SIG-M5 (cell line): ENCODE measurements at places on chromosomes 12 and 14.

DNA sequence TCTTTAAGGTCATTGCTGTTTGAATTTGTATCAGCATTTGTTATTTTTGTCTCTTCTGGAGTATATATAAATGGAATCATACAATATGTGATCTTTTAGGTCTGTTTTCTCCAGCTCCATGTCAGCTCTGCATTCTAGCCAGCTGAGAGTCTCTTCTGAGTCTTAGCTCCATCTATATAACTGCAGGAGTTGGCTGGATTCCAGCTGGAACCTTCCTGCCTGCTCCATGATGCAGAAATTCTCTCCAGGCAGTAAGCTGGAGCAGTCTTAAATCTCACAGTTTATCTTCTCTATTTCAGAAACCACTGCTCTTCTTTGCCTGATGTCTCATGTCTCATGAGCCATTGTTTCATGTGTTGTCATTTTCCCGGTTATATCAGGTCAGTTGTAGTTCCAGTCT lies 827.6 kb downstream of the NRXN3 start:
- no peak for DNase-seq

DNA sequence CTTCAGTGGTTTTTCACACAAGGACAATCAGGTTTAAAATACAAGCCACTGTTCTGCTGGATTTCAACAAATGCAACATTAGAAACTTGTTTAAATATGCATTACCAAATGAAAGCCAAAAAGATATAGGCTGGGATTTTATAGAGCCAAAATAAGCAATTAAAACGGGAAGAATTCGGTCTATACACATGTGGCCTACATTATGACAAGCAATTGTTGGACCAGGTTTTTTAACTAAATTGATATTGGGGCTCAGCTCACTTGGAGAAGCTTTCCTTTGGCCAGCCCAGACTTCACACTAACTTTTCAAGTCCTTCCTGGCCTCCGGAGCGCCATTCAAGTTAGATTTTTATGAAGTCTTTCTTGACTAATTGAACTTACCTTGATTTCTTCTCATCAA lies 16.9 kb upstream of the PDE3A start:
- DNase-seq = no peak

GRCh38 chr12:14893506-14894250 lies 8.0 kb upstream of the MGP start:
- DNase-seq = no peak

- no peak for DNase-seq
Observed at GRCh38 chr14:90034156-90034555, 27.6 kb upstream of the KCNK13 start.

DNA sequence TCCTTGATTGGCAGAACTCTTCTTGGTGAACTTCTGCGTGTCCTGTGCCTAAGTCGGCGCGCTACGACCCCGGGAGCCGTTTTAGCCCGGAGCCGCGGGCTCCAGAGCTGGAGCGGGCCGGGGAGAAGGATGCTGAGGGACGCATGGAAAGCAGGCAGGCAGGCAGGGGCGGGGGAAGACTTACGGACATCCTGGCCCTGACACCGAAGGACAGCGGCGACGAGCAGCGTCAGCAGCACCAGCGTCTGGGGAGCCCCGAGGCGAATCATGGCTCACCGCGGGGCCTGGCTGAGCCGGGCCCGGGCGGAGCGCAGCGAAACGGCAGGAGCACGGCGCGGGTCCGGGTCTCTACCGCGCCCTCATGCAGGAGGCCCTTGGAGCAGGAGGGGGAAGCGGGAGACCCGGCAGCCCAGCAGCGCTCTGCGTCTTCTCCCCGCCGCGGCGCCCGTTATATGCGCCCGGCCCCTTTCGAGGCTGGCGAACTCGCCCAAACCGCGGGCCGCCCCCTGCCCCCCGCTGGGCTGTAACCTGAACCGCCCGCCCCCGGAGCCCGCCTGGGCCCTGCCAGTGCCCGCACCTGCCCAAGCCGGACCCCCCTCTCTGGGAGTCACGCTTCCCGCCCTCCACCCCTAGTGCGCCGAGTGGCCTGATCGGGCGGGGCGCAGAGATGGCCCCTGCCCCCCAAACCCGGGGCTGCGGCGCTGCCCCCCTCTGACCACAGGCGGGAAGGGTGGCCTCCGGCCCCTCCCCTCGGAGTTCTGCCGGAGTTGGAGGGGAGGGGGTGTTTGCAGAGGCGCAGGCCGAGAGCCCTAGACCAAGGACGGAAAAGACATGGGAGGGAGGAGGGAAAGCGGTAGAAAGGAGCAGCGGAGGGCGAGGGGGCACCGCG lies at the start of gene COL2A1:
TSS of gene COL2A1 (minus strand) at position 424 of the 889 bp plus-strand sequence. CDS start at position 269, 155 bp downstream.
- DNase-seq = no peak

DNA sequence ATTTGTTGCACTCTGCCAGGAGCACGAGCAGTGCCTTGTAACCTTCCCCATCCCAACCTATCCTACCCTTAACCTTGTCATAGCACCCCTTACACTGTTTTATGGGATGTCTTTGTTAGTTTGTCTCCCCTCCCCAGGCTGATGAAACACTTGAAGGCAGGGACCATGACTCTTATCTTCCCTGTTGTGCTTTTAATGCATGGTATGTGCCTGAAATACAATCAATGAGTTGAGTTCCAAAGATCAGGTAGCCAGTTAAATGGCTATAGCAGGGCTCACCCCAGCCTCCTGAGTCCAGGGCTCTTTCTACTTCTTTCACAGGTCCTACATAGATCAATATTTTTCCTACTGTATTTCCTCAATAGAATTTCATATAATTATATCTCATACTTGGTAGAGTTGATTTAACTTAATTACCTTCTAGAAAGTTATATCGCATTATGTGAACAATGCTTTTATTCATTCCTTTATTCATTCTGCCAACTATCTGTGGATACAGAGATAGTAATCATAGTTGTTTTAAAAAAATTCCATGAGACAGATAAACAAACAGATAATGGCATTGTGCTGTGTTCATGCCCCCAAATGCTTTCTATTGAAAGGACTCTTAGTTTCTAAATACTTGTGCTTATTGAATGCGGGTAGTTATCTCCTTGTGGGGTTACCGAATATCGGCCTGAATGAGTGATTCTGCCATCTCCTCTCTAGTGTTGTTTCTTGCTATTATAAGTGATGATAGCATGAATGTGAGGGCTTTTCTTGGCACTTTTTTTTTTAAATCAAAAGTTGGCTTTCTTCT lies 347.4 kb downstream of the NPAS3 start:
- DNase-seq = no peak

DNA sequence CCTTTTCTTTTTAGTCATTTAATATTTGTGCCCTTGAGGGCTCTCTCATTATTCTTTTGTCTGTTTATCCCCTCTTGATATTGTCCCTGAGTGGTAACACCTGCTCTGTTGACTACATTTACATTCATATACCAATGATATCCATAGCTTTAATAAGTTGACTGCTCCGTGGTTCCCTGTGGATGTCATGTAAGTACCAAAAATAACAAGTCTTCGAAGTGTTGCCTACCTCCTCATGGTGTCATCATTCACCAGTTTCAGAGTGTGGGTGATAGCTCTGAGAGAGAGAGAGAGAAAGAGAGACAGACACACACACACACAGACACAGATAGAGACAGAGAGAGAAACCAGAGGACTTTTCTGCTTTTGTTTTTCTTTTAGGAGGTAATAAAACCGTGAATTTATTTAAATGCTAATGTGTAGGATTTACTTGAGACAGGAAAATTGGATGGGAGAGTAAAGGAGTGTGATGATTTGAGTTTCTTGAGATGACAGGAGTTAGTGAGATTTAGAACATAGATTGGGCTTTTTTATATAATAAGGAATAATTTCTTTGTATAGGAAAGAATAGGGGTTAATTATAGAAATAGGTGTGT lies 52.2 kb downstream of the PAPOLA start:
- DNase-seq = no peak

GRCh38 chr12:93318720-93319522 lies 58.8 kb upstream of the NUDT4 start:
- DNase-seq = no peak

DNA sequence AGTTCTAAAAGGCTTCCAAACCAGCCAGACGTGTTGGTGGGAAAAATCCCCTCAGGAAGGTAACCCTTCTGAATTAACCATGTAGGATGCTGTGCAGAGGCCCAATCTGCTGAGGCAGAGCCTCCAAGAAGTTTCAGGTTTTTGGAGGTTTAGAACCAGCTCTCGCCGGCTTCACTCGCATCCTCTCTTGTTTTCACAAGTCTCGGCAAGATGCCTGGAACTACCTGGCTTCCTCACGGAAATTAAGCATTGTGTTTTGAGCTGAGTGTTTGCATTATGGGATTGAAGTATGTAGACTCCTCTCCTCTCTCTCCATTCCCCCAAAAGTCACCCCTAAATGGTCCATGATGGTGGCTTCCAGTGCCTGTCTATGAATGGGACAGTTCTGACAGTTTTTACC lies 20.6 kb downstream of the LTBP2 start:
- no peak for DNase-seq

- DNase-seq = no peak
Observed at GRCh38 chr12:49028666-49029275, 10.2 kb upstream of the PRKAG1 start.

DNA sequence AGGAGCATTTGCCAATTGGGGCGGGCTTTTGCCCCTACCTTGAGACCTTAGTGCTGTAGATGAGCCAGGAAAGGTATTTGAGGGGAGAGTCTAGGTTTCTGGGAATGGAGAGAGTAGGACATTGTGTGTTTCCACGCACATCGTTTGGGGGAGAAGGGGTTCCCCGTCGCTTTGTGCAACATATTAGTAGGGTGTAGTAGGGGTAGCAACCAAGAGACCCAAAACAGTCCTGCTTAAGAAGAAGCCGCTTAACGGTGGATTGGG lies 694 bp upstream of the PTGES3 start:
- DNase-seq = no peak

GRCh38 chr12:117026343-117026742 lies 72.9 kb downstream of the TESC start:
- no peak for DNase-seq

DNA sequence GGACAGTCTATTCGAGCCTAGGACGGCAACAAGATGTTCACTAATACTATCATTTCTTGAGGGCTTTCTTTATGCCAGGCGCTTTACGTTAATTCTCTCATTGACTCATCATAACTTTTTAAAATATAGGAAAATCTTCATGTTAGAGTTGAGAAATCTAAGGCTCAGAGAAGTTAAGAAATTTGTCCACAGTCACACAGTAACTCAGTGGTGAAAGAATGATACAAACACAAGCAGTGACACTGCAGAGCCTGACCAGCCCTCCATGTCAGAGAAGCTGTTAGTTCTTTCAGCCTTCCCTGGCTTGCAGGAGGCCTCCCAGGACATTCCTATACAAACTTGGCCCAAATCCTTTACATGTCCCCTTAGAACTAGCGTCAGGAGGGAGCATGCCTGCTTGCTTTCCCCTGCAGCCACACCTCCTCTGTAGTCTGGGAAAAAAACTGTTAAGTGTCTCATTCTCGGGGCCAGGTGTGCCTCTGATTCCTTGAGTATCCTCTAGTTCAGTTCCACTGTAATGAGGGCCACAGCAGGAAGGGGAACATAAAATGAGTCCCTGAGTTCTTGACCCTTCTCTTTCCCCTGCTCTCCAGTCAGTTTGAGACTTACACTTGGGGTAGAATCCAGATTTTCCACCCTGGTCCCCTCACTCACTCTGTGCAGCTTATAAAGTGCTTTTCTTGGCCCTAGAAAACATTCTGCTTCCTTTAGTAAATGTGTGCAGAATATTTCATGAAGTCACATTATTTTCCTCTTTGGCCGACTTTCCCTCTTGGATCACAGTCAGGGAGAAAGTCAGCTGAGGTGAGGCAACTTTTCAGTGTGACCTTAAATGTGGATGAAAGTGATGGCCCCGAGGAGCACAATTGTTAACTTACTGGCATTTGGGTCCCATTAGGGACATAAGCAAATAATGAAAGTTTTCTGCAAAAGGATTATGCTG lies 152.2 kb upstream of the HIF1A start:
- no peak for DNase-seq

GRCh38 chr12:92143686-92144630 lies 1.7 kb downstream of the BTG1 start:
- peak; percentile 68 for DNase-seq

- DNase-seq = no peak
Observed at GRCh38 chr12:110534811-110535210, 32.7 kb downstream of the RAD9B start.

- DNase-seq = no peak
Observed at GRCh38 chr12:108299516-108299915, 39.6 kb downstream of the CMKLR1 start.

- no peak for DNase-seq
Observed at GRCh38 chr12:111976291-111976690, 36.7 kb downstream of the TMEM116 start.

DNA sequence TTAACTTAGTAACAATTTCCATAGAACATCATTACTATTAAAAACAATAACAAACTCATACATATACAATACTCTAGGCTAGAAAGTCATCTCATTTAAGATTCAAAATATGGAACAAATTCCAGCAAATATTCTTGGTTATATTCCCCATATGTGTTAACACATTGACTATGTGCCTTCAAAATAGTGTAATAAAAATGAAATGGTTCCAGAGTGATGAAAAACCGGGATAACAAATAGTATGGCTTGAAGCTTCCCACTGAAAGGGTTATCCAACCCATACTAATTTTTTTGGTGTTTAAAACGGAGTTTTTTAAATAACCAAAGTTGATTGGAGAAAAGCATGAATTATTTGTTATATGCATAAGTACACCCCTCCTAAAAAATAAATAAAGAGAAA lies 5.3 kb downstream of the LRIG3 start:
- no peak for DNase-seq

- DNase-seq = no peak
Observed at GRCh38 chr12:93376436-93377251, 1.1 kb upstream of the NUDT4 start.

GRCh38 chr12:59484575-59484974 lies 111.3 kb upstream of the SLC16A7 start:
- DNase-seq = no peak

- DNase-seq = no peak
Observed at GRCh38 chr12:12180575-12180974, 86.3 kb downstream of the LRP6 start.

GRCh38 chr12:22543246-22544037 lies 900 bp downstream of the C2CD5 start:
- DNase-seq = no peak

DNA sequence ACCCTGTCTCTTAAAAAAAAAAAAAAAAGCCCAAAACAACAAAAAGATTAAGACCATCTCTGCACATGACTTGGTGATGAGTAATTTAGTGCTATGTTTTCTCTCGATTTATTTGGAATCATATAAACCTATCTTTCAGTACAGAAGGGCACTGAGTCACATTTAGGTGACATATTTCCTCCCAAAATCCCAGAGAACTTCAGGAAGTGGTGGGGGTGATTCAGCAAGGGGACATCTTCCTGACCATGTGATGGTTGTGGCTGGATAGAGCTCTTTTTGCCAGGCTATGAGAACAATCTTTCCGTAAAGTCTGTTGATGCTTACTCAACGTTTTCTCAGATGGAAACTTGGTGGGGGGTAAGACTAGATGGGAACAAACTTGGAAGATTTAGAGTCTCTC lies 50.0 kb downstream of the PPFIBP1 start:
- DNase-seq = no peak

DNA sequence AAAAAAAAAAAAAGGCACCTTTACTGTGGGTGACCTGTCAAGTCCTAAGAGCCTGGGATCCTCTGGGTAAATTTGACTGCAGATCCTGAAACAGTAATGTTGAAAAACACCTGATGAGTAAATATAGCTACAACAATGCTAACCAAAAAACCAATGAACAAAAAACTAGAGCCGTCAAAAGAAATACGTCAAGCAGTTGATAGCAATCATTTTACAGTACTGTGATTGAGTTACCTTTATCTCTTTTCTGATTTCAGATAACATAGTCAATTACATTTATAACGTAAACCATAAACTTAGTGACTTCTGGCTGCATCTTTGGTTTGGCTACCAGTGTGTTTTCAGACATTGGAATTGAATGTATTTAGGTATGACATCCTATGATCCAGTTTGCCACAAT lies 6.1 kb upstream of the TMED2 start:
- DNase-seq = no peak
